Caki2 (cell line): ENCODE measurements at places on chromosomes 2 and 18.

- DNase-seq = no peak
These were observed 6.3 kb upstream of the GAL3ST2 start for GRCh38 chr2:241770185-241770935.

GRCh38 chr18:37520508-37520907, 45.1 kb downstream of the CELF4 start:
- no peak for DNase-seq

- DNase-seq = no peak
These were observed 48.0 kb downstream of the GBX2 start for GRCh38 chr2:236120141-236120601.

DNA sequence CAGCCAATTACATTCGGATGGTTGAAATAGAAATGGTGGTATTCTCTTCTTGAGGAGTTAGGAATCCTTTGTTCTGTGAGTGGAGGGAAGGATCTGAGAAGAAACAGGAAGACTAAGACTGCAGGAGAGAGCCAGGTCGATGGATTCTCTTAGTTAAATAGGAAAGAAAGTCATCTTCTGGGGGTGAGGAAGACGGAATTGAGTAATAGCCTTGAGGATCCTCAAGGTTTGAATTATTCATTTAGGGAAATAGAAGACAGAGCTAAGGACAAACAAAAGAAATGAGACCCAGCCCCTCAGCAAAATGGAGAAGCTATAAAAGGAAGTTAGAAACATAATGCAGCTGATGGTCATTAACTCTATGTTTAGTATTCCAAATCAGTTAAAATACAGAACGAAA, 1.8 kb downstream of the LAPTM4A start:
- DNase-seq = no peak

DNA sequence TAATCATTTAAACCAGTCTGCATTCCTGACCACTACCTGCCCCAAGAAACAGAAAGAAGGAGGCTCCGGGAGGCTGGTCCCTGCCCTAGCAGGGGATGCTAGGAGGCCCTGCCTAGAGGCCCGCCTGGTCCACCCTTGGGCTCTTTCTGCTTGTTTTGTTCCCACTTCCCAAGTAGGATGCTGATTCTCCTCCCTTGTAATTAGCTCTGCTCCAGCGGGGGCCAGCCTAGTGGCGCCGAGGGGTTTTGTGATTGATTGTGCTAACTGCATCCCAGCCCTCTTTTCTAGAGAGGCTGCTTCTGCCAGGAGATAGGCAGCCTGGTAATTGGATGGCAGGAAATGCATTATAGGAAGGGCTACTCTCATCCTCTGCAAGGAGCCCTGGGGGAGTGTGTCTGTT, 220.0 kb downstream of the LOXHD1 start:
- no peak for DNase-seq

DNA sequence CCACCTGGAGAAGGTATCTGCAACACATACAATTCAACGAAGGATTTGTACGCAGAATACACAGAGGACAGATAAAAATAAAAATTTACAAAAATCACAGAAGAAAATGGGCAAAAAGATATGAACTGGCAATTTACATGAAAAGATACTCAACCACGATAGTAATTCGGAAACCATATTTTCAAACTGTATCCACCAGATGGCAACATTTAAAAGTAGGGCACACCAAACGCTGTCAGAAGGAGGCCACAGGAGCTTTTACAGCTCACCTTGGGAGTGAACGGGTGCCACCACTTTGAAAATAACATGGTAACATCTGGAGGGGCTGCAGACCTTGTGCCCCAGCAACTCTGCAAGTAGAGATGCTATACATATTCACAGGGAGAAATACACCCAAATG, 9.8 kb downstream of the KIF1A start:
- no peak for DNase-seq

DNA sequence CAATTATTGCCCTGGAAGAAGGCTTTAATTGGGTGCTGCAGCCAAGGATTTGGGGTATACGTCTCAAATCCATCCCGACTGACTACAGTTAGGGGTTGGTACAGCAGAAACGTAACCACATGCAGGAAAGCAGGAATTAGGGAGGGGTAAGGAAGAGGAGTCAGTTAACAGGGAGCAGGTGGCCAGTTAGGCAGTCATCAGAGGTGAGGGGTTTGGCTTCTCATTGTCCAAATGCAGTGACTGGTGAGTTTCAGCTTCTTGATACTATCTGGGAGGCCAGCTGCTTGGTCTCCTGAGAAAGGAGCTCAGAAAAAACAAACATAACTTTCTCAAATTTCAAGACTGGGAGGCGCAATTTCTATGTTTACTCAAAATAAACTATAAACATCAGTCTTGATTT, 38.8 kb upstream of the UBE2F start:
- no peak for DNase-seq

- no peak for DNase-seq
These were observed 49.1 kb downstream of the KCNIP3 start for GRCh38 chr2:95346231-95346737.

GRCh38 chr2:144826105-144826504, 306.2 kb upstream of the ZEB2 start:
- no peak for DNase-seq
